ENCODE measurements at places on chromosomes 1 and 21. TPM values are rescaled to one million over a fixed set of nuclear protein-coding genes. Genes with fewer than 3 reads are reported as not detected.

DNA sequence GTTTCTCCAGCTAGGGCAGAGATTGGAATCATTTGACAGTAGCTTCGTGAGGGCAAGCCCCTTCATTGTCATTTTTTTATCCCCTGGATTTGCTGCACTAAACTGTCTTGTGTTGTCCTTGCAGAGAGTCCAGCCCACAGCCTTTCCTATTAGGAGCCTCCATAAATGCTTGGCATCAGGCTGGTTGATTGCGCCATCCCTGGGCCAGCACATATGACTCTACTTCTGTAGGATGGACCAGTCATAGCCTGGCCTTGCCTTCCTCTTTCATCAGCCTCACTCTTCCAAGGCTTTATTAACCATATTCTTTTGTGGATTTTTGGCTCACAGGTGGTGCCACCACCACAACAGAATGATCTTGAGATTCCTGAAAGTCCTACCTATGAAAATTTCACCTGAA is 31.4 kb downstream of the LY9 start:
- no peak for DNase-seq

GRCh38 chr1:212232090-212232489 is 53.1 kb upstream of the PPP2R5A start:
- no peak for DNase-seq

DNA sequence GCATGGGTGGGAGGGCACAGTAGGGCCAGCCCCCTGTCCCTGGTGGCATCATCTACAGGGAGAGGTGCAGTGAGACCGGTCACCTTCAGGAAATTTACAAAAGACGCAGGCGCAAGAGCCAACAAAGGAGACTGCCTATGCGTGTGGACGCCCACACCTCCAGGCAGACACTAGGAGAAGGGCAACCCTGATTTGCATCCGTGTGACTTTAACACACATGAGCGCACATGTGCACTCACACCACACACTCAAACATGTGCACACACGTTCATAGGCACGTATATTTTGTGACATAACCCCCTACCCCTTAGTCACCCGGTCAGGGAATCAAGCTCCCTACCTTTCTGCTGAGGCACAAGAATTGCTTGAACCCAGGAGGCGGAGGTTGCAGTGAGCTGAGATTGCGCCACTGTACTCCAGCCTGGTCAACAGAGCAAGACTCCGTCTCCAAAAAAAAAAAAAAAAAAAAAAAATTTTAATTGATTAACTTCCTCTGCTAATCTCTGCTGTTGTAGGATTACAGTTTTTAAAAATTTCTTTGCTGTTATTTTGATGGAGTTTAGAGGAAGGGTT is 84.7 kb upstream of the SLC25A33 start:
- DNase-seq = no peak

DNA sequence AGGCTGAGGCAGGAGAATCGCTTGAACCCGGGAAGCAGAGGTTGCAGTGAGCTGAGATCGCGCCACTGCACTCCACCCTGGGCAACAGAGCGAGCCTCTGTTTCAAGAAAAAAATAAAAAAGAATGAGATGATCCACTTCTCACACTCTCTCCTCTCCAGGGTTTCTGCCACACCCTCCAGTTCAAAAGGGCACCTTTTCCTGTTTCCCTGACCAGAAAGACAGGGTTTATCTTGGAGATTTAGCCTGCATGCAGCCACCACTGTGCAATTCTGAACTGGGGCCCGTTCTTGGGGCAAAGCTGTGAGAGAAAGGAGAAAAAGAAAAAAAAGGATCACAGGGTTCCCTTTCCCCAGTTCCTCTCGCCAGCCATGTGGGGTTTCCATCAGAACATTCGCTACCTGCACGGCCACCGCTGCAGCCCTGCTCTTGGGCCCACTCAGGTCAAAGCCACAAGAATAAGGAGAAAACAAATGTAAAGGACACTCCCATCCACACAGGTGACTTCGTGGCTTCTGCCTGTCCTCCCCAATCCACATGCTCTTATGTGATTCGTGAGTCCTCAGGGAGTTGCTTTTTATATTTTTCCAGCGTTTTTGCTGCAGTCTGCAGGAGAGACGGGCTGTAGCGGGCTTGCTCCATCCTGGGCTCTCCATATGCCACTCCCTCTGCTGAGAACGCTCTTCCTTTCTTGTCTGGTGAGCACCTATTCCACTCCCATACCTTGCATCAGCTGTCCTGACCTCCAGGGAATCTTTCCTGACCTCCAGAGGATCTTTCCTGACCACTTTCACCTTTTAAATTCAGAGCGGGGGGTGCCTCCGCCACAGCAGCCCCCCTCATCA is 26.4 kb downstream of the GNG4 start:
- DNase-seq = no peak

- no peak for DNase-seq
Observed at GRCh38 chr1:160264795-160265307, 2.5 kb upstream of the DCAF8 start.

- no peak for DNase-seq
Observed at GRCh38 chr1:179287946-179288345, 5.7 kb upstream of the SOAT1 start.

DNA sequence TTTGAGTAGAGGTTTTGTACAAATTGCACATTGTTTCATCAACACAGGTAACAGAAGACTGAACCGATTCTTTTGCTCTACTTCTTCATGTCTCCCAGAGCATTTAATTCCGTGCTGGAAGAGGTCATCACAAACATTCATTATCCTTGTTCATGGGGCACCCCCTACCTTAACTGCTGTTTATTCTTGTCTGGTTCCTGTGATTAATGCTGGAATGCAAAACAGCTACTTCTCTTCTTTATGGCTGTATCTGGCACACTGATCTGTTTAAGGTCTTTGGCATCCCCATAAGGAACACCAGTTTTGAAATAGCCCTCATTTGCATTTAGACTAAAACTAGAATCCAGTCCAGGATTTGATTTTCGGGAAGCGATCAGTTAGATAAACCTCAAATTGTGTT is 42.2 kb downstream of the NTNG1 start:
- DNase-seq = no peak

GRCh38 chr1:231241750-231242149 is 738 bp downstream of the GNPAT start:
- no peak for DNase-seq

DNA sequence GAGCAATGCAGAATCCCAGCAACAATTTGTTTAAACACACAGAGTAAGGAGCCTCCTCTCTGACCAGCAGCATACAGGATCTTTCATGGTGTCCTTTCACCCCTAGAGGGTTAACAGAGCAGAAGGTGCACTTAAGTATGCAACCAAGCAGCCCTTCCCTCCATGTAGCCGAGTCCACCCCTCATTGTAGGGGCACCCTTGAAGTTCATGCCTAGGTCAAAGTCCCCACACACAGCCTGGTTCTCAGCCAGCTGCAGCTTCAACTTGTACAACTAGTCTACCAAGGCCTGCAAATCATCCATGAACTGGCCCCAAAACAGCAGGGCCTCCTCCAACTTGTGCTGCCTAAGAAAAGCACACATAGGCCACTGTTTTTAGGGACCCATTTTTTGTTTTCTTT is 7.0 kb upstream of the BMP8B start:
- DNase-seq = no peak

DNA sequence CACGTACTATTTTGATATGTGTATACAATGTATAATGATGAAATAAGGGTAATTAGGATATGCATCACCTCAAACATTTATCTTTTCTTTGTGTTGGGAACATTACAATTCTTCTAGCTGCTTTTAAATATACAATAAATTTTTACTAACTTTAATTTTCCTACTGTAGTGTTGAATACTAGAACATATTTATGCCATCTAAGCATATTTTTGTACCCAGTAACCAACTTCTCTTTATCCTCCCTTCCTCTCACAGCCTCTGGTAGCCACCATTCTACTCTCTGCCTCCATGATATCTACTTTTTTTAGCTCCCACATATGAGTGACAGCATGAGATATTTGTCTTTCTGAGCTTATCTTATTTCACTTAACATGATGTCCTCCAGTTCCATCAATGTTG is 468.0 kb downstream of the COL11A1 start:
- no peak for DNase-seq

The LMX1A gene
- total RNA-seq = not detected

Data from CD8-positive, alpha-beta memory T cell (primary cell).